ENCODE measurements at places on chromosomes 1 and 21. TPM values are rescaled to one million over a fixed set of nuclear protein-coding genes. Genes with fewer than 3 reads are reported as not detected.

DNA sequence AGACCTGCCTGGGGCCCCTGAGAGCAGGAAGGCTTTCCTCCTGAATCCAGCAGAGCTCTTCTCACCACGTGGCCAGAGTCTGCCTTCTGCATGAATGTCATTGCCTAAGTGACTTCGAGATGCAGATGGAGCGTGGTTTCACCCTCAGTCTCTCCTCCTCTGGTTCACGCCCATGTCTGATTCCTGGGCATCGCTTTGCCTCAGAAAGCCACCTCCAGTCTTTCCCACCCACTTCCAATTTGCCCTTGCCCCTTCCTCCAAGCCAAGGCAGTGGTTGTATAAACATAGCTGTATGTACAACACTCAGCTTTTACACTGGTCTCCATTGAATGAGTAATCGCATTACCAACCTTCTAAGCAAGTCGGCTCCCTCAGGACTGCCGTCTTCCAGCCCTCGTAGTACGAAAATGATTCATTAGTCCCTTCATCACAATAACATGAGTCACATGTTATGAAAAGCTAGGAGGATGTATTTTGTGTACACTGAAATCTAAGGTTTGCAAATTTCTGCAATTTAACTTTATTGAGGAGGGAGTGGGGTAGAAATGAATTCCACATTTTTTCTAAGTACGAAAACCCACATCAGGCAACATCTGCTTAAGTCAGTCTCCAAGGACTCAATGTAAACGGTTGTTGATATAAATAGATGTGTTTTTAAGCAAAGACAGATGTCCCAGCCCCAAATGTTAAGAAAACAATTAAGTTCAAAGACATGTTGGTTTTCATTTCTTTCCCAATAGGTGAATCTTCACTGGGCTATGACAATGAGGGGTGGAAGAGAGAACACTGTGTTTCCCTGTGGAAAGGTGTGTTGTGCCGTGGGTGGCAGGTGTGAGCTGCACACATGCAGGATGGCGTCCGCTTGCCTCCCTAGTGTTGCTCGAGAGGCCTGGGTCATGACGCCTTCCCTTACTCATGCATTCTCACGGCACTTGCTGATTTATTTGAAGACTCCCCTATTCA lies 32.3 kb upstream of the ETS2 start:
- DNase-seq, result peak; percentile 69

- no peak for DNase-seq
Measured at GRCh38 chr1:246304484-246305259, 202.4 kb downstream of the SMYD3 start.

GRCh38 chr1:230022666-230023380 lies 44.2 kb upstream of the GALNT2 start:
- no peak for DNase-seq

DNA sequence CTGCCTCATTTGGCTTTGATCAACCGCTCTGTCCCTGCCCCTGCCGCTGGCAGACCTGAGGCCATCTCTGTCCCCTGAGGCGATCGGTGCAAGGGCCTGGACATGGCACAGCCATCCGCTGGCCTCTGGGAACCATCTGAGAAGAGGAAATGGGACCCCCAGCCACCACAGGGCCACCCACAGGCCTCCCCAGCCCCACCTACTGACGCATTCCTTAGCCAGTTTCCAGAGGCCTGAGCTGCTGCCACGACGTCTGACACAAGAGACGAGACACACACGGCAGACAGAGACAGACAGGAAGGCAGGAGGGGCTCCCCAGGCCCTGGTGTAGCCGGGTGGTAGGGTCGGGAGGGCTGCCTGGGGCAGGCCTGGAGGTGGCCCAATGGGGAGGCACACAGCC lies 37.3 kb upstream of the EDN2 start:
- no peak for DNase-seq

The LCE1E gene
- not detected for total RNA-seq
